Hematopoietic multipotent progenitor cell treated with erythropoietin and hydrocortisone succinate and interleukin-3 and kit ligand, for 8 days (in vitro differentiated cells): ENCODE measurements at places on chromosomes 11 and 22.

DNA sequence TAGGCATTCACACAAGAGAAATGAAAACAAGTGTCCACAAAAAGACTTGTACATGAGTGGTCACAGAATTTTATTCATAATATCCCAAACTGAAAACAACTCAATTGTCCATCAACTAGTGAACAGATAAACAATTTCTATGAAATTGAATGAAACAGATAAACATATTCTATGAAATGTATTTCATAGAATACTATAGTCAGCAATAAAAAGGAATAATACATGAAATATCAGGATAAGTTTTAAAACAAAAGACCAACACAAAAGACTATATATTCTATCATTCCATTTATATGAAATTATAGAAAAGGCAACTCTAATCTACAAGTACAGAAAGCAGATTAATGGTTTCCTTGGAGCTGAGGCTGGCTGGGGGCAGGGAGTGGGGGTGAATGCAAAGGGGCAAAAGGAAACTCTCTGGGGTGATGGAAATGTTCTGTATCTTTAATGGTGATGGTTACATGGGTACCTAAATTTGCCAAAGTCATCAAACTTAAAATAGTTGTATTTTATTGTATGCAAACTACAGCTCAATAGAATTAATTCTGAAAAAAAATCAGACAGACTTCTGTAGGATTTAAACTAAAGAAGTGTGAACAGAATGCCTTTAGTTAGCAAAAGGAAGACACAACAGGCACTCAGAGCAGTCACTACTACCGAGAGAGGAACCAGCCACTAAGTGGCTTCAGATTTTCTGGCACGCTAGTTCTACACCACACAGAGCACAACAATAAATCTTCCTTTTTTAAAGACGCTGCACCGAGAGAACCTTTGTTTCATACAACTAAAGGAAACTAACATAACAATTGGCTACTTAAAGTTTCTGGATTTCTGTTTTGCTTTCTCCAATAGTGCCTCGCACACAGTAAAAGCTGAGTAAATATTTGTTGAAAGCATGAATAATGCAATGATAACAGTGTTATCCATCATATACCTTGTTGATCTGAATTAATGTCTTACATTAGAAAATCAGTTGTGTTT lies 15.4 kb downstream of the CCDC34 start:
- no peak for DNase-seq

GRCh38 chr11:4181782-4182721 lies 87.5 kb downstream of the RRM1 start:
- peak; percentile 78 for DNase-seq

DNA sequence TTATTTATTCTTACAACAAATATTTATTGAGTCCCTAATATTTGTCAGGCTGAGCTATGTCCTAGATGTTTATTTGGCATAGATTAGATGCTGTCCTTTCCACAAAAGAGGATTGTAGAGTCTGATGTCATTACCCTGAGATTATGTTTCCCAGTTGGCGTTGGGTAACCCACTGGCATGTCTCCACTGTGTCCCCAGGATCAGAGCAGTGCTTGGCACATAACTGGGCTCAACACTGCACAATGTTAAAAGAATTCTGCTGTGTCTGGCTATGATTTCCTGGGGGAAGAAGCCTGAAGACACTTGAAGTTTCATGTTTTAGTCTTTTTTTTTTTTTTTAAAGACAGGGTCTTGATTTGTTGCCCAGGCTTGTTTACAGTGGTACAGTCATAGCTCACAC lies 4.0 kb downstream of the RCN1 start:
- DNase-seq: no peak

DNA sequence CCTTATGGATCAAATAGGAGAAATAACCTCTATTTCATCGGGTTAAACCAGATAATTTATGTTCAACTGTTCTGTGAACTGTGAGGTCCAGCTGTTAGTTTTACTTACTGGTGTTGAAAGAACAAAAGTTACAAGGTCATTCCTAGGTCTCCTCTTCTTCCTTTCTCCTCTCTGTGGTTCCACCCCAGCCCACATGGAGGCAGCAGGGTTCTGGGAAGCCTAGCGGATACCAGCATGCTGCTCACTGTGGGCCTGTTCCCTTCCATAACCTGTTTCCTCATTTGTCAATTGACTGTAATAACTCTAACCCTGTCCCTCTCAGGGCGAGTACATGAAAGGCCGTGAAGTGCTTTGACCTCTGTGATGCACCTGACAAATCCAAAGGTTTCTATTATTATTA lies 27.8 kb downstream of the RELT start:
- DNase-seq: peak; percentile 50

GRCh38 chr11:108985945-108986279 lies 321.0 kb downstream of the DDX10 start:
- DNase-seq: no peak

DNA sequence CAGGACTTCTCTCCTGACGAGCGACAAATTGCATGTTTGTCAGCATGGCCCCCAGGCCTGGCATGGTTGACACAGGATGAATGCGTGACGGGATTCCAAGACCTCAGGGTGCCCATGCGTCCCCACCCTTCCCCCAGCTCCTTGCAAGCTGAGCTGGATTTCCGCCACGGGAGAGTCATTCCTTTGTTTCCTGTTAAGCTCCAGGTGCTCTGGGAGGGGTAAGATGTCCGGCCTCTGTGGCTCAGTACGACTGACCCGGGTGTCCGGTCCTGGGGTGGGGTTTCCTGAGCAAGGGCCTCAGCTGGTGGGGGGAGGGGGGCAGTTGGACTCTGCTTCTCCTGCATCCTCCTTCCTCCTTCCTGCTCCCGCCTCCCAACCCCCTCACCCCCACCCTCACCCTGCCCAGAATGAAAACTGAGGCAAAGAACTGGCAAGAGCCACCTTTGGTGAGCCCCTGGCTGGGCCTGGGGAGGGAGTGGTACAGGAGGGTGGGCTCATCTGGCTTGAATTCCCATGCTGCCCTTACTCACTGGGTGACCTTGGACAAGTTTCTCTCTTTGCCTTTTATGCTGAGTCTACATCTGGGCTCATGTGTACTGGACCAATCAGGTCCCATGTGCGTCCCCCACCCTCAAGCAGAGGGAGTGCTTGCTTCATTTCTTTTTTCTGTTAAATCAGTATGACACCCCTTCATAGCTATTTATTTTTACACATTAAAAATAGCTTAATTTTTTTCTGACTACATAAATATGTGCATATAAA lies 2.5 kb downstream of the CDC42EP2 start:
- no peak for DNase-seq

DNA sequence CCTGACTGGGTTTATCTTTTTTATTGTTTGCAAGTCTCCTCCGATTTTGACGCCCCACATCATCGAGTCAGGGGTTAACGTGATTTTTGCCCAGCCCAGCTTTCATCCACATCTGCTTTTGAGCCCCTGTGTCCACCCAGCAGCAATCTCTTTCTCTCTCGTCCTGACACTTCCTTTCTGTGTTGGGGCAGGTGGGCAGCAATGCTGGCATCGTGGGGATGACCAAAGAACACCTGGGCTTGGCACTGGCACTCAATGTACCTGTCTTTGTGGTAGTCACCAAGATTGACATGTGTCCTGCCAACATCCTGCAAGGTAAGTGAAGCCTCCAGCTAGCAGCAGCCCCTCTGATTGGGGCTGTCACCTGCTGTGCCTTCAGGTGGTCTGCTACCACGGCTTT lies 15.8 kb downstream of the GTPBP1 start:
- no peak for DNase-seq

DNA sequence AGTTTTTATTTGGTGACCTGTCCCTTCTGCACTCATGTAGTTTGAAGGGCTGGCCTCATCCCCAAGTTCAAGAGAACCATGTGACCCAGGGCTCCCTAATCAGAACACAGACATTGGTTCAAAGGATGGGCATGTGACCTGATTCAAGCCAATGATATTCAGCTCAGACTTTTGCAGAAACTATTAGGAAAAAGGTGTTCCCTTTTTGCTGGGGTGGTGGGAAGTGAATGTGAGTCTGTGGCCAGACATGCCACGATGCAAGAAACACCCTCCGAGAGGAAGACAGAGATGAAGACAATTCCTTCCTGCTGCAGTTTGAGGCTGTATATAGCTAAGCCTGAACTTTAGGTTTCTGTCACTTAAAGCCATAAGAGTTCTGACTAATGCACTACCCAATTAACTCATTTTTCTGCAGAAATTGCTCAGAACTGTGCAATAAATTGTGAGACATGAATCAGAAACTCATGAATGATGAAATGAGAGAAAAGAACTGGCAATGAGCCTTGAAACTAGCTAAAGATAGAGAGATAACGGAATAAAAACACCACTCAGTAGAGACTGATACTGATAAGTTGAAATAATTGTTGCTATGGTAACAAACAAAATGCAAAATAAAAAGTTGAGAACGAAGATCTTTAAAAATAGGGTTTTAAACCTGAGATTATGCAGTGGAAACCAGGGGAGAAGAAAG lies 9.2 kb upstream of the MAPK1 start:
- DNase-seq: no peak

DNA sequence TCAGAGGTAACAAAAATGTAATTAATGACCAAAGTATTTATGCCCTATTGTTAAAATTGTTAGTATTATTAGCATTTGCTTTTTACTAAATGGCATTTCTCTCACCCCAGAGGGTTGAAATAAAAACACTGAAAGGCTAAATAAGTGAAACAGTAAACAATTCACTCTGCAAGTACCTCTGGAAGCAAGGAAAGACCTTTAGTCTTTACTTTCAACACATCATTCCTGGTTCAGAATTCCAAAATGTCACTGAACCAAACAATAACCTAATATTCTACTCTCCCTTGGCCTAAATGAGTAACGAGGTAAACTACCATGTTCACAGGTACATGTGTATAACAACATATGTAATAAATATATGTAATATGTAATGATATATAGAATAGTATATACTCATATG lies 369.3 kb downstream of the TTC28 start:
- DNase-seq: no peak

- no peak for DNase-seq
Observed at GRCh38 chr22:45896964-45897538, 79.9 kb downstream of the WNT7B start.

GRCh38 chr11:64233913-64234586 lies at the start of gene VEGFB:
VEGFB (plus strand) TSS chr11:64234584; CDS start chr11:64234834, 250 bp downstream.
- peak; percentile 58 for DNase-seq

DNA sequence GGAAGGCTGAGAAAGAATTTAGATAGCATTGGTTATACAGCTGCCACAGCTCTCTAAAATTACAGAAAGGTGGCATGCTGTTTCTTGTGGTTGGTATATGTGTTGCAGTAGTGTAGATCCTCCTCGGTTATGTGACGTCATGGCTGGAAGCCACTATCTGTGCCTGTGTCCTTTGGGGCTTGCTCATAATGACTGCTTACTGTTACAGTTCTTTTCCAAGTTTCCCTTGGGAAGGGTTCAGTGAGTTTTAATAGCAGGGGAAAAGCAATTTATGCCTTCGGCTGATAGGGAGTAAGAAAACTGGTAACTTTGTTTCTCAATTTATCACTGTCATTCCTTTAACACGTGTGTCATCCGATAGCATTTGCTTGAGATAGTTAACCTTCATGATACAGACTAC lies 47.2 kb downstream of the POLD3 start:
- no peak for DNase-seq

- no peak for DNase-seq
Observed at GRCh38 chr11:130126516-130126915, 33.1 kb upstream of the ST14 start.

DNA sequence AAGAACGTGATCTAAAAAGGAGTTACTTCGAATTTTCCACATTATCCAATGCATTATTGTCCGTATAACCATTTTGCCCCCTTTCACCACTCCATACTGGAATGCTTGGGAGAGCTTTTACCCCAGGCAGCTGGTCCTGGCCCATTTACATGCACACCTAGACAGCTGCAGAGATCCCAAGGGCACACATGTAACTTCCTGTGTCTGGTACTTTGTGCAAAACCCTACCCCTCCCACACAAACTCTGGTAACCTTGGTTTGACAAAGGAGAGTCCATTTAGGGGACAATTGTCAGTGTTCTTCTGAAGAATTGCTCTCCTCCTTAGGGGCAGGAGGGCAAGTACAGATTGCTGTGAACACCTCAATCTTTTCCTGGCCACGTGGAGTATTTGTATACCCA lies 57.3 kb upstream of the SORL1 start:
- no peak for DNase-seq

DNA sequence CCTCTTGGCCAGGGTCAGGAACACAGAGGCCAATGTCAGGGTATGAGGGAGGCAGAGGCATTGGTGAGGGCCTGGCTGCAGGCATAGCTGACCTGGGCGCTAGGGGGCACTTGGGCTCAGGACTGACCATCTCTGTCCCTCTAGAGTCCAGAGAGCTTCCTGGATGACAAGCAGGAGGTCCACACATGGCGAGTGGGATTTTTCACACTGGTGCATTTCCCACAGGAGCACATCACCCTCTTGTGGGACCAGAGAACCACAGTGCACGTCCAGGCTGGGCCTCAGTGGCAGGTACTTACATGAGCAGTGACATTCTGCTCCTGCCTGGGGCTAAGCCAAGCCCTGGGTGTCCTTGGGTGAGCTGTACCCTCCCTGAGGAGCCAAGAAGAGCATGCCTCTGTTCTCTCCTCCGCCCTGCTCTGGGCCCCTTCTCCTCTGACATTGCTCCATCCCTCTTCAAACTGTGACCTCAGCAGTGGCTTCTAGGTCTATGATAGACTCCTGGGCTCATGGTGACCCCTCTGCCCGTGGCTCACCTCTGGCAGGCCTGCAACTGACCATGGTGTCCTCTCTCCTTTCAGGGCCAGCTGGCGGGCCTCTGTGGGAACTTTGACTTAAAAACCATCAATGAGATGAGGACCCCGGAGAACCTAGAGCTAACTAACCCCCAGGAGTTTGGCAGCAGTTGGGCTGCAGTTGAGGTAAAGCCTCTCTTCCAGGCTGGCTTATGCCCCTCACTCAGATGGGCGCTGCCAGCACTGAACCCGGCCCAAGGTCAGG lies 46.6 kb downstream of the OTOG start:
- DNase-seq: no peak

DNA sequence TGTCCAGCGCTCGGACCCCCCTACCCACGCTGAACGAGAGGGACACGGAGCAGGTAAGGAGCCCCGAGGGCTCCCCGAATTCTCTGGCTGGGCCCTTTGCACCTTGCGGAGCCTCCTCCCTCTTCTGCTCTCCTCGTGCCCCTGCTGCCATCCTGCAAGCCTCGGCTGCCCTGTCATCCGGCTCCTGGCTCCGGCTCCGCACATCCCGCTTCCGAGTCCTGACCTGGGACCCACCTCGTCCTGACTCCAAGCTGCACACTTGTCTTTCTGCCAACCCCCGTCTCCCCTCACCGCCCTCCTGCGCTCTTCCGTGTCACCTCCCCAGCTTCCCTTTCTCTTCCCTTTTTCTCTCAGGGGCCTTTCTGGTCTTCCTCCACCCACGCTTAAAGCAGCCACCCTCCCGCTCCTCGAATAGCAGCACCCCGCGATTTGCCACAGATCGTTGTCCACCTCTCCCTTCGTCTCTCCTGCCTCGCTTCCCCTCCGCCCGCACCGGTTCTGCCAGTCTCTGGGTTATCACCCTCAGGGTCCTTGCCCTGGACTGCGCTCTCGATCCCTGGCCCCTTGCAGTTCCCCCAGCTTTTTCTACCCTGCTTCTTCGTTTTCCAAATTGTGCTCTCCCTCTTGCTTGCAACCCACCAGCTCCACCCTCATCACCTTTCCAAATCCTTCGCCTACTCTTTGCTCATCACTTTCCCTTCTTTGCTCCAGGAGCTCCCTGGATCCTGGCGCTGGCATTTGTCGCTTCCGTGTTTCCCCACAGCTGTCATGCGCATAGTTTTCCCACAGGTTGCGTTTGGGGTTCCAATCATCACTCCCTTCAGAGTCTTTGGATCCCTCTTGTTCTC lies 822 bp downstream of the MARK2 start:
- peak; percentile 40 for DNase-seq

GRCh38 chr22:47307326-47307725 lies 544.9 kb downstream of the TBC1D22A start:
- DNase-seq: peak; percentile 13
